Uterus (tissue), 4 donors: ENCODE measurements at places on chromosomes 13 and 19. TPM values are rescaled to one million over a fixed set of nuclear protein-coding genes. Genes with fewer than 3 reads are reported as not detected.

GRCh38 chr13:108212886-108213285, 2.5 kb downstream of the LIG4 start:
- no peak for DNase-seq

DNA sequence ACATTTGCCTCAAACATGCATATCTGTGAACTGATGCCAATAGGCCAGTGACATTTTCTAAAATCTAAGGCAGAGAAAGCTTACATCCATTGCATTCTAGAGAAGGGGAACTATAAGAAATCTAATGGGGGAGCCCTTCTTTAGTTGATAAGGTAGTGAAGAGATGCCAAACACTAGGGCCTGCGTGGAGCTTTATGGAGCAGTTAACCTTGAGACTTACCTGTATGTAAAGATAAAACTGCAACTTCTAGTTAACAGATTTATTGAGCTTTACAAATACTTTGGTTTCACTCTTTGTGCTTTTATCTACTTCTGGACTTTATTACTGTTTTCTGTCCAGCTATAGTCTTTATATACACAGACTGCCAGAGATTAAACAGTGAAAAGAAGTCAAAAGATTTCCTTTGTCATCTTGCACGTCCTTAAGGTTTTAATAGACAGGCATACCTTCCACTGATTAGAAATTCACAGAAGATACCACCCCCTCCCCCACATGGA, 457.6 kb downstream of the KLF12 start:
- DNase-seq, result no peak

GRCh38 chr13:106348075-106348840, 187.2 kb downstream of the EFNB2 start:
- no peak for DNase-seq

DNA sequence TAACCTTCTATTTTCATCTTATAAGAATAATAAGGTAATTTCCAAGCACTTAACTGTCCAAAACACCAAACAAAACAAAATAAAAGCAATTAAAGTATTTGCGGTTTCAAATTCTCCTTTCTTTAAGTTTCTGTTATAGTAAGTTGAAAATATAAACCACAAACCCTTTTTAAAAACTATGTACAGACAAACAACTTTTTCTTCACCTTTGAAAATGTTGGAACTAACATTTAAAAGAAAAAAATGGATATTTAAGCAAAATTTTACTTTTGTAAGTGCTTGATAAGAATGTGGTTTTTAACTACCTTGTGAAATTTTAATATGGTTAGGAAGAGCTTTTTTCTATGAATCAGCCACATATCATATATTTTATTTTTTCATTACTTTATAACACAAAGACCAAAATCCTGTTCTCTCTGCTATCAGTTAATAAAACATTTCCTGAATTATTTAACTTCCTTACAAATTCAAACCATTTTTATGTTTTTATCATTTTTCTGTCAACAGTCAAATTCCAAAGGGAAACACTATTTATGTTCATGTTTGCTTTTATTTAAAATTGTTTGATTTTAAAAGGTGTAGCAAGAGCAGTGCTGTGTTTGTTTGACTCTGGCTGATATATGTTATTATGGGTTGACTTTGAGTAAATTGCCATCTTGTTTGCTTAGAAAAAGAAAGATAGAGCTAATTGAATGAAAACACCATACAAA, 554.1 kb upstream of the KLHL1 start:
- no peak for DNase-seq

DNA sequence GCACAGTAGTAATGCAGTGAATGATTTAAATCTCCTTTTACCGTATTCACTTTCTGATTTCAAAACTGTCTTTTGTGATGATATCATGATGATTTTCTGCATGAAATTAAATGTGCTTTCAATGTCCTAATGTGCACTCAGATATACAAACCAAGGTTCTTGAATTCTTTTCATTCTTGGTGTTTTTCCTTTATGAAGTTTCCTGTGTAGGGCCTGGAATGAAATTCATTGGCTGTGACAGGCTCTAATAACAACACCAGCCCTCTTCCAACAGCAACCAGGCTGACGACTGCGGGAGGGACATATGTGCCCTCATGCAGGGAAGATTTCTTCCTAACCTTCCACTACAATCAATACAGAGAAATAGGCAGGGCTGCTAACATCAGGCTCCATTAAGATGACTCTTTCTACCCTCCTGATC, 1052.0 kb downstream of the DIAPH3 start:
- no peak for DNase-seq

- peak; percentile 46 for DNase-seq
Measured at GRCh38 chr13:44259045-44260027, 114.3 kb upstream of the SERP2 start.

DNA sequence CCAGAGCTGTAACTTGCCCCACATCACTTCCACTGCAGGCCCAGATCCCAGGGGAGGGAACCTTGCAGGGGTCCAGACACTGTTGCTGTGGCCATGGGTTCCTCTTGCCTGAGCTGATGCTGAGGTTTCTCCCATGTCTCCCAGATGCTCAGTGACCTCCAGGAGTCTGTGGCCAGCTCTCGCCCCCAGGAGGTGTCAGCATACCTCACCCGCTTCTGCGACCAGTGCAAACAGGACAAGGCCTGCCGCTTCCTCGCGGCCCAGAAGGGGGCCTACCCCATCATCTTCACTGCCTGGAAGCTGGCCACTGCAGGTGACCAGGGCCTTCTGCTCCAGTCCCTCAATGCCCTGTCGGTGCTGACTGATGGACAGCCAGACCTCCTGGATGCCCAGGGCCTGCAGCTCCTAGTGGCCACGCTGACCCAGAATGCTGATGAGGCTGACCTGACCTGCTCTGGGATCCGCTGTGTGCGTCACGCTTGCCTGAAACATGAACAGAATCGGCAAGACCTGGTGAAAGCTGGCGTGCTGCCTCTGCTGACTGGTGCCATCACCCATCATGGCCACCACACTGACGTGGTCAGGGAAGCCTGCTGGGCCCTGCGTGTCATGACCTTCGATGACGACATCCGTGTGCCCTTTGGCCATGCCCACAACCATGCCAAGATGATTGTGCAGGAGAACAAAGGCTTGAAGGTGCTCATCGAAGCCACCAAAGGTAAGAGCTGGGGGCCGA, 12.1 kb upstream of the SLC25A42 start:
- no peak for DNase-seq

- no peak for DNase-seq
Measured at GRCh38 chr19:46608178-46608577, 7.0 kb downstream of the CALM3 start.

DNA sequence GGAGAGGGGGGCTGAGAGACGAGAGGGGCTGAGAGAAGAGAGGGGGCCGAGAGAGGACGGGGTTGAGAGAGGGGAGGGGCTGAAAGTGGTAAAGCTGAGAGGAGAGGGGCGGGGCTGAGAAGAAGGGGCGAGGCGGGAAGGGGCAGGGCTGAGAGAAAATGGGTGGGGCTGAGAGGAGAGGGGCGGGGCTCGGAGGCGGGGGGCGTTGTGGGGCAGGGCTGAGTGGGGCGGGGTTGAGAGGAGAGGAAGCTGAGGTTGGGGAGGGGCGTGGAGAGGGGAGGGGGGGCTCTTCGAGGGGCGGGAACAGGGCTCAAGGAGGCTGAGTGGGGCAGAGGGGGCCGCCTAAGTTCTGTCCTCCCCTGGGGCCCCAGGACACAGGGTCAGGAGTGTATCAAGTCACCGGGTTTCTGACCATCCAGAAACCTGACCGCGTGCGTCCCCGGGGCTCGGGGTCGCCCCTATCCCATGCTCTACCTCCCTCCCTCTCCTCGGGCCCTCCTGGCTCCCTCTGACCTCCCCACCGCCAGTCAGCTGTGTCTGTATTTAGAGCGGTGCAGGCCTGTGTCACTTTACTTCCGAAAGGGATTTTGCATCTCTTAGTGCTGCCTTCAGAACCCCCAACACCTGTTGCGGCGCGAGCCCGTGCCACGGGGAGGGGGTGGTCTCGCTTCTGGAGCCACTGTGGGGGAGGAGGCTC, 38.6 kb upstream of the SEMA6B start:
- DNase-seq, result no peak

DNA sequence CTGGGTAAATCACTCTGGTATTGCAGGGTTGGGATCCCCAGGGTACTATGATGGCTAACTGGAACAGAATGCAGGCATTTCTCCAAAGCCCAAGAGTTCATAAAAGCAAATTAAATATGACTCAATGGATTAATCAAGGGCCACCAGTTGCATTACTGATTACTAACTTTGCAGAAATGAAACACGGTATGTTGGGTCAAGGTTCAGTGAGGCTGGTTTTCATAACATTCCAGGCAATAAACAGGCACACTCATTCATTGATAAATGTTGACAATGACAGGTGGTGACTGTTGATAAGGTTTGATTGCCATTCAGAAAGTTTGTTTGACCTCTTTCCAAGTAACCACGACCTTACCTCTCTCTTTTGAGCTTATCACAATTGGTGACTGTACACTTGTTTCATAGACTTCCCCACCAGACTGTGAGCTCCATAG, 506 bp upstream of the AP1M1 start:
- DNase-seq, result no peak

The CBARP gene
- 1.5 TPM for total RNA-seq

The SIGLEC9 gene
- total RNA-seq, result 2.6 TPM

The SIGLEC14 gene
- total RNA-seq, result not detected

The CPAMD8 gene
- total RNA-seq, result 16.5 TPM

The WDR88 gene
- not detected for total RNA-seq

The ZNF221 gene
- total RNA-seq, result 9.4 TPM

The PGLYRP1 gene
- not detected for total RNA-seq
